ENCODE measurements at places on chromosomes 6 and 20.
A peak's percentile ranks its signal among the peaks of the same experiment; 100 is the strongest.

DNA sequence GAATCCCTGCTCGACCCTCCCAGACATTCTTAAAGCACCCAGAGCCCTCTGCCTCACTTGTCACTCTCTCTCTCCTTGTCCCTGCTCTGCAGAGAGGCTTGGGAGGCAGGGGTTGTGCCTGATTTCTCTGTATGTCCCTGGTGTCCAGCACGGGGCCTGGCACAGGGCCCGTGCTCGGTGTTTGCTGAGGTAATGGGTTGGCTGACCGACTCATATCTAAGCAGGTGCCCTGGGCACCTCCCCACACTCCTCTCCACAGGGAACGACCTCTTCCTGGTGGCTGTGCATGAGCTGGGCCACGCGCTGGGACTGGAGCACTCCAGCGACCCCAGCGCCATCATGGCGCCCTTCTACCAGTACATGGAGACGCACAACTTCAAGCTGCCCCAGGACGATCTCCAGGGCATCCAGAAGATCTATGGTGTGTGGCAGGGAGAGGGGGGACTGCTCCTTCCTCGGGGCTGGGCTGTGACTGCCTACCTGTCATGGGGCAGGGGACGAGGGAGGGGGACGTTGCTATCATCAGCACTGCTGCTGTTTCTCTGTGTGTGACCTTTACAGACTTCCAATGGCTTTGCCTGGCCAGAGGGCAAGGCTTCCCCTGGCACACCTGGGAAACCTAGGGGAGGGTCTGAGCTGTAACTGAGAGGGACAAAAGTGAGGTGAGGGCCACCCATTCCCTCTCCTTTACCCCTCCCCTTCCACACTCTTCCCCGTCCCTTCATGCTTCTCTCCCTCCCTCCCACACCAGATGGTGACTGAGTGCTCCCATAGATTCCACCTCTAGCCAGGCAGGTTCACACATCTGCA, 14.2 kb downstream of the MMP24OS start:
- no peak for DNase-seq

DNA sequence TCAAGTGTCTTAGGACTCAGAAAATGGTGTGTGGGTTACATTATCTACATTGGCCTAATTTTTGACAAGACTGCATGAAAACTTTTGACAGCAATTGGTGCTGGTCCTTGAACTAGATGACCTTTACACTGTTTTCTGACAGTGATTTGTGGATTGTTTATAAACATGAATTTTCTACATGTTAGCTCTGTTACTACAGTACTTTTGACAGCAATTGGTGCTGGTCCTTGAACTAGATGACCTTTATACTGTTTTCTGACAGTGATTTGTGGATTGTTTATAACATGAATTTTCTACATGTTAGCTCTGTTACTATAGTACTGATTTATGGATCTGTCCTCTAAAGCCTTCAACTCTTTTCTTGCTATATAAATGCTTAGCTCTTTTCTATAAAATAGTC, 16.7 kb downstream of the KCTD20 start:
- no peak for DNase-seq

GRCh38 chr6:148218542-148219258, 123.9 kb upstream of the SASH1 start:
- no peak for DNase-seq

DNA sequence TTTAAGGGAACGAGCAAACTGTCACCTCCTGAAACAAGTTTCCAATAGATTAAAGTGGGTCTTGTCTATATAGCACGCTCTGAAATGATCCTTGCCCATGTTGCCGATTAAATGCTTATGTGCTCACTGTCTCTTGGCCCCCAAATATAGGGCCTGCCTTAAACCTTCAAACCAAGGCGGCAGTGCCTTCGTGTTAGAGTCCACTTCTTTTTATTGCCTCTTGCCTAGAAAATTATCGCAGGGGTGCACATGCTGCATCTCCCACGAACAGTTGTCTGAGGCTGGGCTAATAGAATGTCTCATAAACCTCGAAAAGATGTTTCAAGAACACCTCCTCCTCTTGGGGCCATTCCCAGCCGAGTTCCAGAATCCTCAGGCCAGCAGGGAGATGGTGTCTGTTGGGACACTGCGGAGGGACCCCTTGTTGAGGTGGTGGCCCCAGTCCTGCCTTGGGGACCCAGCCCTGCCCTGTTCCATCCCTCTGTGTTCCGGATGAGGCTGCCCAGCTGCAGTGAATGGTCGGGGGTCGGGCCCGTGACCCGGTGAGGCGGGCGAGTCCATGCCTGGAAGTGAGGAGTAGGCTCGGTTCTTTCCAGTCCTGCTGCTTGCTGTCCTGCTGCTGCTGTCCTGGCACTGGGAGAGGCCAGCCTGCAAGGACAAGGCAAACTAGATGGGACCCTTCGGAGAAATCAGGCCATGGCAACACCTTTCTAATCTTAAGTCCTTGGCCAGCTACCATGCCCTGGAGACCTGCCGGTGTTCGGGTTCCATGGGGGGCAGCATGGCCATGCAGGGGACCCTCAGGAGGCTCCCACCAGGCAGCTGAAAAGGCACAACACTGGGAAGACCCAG, 34.7 kb upstream of the SLCO4A1 start:
- no peak for DNase-seq

DNA sequence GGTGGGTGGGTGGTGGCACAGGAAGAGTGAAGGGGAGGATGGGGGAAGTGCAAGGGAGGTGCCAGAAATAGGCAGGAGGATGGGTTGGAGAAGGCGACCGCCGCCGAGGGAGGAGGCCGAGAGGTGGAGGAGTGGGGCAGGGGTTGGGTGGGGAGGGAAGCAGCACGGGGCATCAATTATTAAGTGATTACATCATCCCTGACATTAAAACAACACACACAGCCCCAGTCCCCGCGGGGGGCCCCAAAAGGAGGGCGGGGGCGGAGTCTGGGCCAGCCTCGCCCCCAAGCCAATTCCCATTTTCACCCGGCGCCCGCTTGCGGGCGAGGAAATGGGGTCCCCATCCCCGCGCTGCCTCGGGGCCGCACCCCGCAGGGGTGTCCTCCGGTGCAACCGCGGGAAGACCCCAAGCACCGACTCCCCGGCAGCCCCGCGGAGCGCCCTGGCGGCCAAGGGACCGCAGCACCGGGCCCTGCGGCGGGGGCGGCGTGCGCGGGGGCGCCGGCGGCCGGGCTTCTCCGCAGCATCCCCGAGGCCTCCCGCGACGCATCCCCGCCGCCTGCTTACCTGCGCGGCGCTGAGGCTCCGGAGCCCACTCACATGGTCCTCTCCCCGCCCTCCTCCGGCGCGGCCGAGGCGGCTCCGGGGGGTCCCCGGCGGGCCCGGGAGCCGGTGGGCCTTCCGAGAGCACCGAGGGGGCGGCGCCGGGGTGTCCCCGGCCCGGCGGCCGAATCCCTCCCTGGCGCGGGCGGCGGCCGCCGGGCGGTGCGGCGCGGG, 663 bp downstream of the FYN start:
- DNase-seq: peak; percentile 33
